LHCN-M2 (cell line): ENCODE measurements at places on chromosomes 5 and 9. TPM values are rescaled to one million over a fixed set of nuclear protein-coding genes. Genes with fewer than 3 reads are reported as not detected.

DNA sequence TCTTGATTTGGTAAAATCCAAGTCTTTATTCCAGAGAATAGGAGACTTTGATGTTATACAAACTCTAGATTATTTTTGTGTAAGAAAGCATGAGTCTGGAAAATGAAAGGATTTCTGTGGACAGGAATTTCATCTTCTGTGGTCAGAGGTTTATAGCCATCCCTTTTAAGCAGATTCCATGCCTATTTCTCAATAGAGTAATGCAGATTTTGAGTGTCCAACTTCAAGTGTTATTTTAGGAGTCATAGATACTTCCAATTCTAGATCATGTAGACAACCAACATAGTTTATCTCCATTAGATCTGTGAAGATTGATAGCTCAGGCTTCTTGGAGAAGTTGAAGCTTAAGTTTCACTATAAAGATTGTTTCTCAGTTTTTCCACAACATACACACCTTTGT lies 379.7 kb downstream of the PSAT1 start:
- peak; percentile 43 for DNase-seq

- DNase-seq, result no peak
Measured at GRCh38 chr5:177491429-177491945, 5.9 kb downstream of the PDLIM7 start.

- DNase-seq, result no peak
Measured at GRCh38 chr5:13921578-13921977, 22.9 kb downstream of the DNAH5 start.

DNA sequence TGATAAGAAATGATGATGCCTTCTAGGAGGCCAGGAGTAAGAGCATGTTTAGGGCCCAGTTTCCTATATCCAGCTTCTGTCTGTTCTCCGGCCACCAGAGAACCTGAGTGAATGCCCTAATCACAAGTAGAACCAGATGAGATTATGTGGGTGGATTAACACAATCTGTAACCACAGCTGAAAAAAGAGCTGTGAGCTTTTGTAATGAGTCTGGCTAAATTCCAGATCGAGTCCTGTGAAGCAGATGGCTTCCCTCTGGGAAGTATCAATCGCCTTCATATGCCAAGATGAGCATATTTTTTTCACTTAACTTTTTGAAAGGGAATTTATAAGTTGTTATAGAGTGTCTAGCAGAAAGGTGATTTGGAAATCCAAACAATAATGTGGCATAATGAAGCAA lies 99.8 kb downstream of the NNT start:
- DNase-seq, result peak; percentile 31

GRCh38 chr5:110439296-110439695 lies 287.2 kb downstream of the TMEM232 start:
- DNase-seq, result no peak

GRCh38 chr9:81833563-81834345 lies 94.5 kb upstream of the SPATA31D4 start:
- no peak for DNase-seq

DNA sequence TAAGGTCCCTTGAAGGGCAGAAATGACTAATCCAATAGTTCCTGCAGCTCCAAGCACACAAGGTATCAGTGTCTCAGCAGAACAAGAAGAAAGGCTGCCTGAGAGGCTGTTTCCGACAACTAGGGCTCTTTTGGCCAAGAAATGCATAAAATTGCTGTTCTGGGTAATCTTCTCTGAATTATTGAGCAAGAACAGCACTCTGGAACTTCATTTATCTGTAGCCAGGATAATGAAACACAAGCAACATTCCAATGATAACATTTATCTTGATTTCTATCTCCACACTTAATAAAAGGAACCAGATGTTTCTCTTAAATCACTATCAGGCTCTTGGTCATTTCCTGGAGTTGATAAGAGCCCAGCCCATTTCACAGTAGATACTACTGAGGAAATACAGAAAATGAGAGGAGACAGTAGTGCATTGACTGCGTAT lies 17.0 kb upstream of the AUH start:
- peak; percentile 43 for DNase-seq

GRCh38 chr5:107474361-107474715 lies 196.4 kb downstream of the EFNA5 start:
- no peak for DNase-seq

DNA sequence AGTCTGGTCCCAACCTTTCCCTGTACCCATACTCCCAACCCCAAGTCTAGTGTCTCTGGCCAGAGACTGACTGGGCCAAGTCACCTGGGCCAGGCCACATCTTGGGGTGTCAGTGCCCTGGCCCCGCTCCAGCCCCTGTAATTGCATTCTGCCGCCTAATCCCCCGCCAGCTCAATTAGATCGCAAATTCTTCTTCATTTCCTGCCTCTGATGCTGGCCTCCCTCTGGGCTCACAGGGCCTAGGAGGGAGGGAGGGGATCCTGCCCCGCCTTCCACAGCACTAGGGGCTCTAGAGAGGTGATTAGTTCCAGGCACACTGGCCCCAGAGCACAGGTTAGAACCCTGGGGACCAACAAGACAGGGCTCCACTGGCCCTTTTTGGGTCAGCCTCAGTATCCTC lies 5.5 kb downstream of the CXXC5 start:
- DNase-seq, result no peak

GRCh38 chr5:138252944-138253343 lies 21.5 kb downstream of the GFRA3 start:
- no peak for DNase-seq

DNA sequence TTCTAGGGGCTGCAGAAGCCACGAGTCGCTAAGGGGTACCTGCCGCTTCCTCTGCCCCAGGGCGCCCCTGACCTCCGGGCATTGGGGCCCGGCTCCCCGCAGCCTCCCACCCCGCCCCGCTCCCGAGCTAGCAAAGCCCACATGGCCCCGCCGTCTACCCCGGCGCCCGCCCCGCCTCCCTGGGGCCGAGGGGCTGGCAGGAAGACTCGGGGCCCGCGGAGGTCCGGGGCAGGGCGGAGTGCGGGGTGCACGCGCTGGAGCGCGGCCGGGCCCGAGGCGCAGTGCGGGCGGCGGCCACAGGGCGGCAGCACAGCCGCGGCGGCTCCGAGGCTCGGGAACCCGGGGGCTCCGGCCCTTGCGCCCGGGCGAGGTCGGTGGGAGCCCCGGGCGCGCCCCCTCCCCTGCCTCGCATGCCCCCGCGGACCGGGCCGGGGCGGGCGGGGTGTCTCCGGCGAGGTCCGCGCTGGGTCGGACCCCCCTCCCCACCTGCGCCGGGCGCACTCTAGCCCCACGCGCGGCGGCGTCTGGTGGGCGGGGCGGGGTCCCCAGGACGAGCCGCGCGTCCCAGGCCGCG lies 6.7 kb downstream of the NRARP start:
- no peak for DNase-seq

DNA sequence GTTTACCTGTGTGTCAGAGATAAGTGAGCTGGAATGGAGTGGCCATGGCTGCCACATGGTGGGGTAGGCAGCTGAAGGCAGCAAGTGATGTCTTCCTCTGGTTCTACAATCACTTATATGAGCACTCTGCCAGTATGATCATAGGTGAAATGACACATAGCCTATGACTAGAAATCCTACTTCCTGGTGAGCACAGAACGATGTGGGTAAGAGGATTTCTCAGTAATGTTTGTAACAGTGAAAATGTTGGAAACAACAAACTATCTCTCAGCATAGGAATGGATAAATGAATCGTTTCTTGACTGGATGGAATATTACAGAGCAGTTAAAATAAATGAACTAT lies 187.0 kb upstream of the S1PR3 start:
- DNase-seq, result no peak

DNA sequence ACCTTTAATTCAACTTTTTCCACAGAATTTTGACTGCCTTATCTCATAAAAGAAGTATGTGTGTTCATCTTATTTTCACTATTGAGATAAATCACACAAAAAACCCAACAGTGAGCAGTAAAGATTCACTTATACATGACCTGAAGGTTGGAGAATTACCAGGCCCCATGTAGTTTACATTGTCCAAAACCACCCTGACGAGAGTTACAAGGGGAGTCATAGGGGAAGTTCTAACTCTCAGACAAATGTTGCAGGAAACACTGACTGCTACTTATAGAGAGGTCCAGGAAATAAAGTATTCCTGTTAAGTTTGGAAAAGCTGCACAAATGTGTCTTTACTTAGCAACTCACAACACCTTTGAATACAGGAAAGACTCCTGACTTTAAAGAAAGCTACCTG lies 14.1 kb downstream of the SPATA9 start:
- no peak for DNase-seq

DNA sequence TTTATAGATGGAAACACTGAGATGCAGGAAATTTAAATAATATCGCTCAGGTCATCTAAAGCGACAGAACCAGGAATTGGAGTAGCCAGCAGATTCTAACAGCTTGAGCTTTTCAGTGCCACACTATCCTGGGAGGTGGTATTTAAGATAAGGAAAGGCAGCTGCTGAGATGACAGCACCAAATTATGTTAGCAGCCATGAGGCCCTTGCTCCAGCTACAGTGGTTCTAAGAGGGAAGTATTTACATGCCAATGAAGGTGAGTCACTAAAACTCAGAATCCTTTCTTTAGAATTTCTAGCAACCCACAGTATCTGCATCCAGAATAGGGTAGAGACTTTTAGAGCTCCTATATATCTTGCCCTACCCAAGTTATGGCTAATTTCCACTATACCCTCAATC lies 127.0 kb upstream of the VLDLR start:
- peak; percentile 63 for DNase-seq

GRCh38 chr9:120610975-120611689 lies 31.2 kb upstream of the CDK5RAP2 start:
- DNase-seq, result peak; percentile 36

DNA sequence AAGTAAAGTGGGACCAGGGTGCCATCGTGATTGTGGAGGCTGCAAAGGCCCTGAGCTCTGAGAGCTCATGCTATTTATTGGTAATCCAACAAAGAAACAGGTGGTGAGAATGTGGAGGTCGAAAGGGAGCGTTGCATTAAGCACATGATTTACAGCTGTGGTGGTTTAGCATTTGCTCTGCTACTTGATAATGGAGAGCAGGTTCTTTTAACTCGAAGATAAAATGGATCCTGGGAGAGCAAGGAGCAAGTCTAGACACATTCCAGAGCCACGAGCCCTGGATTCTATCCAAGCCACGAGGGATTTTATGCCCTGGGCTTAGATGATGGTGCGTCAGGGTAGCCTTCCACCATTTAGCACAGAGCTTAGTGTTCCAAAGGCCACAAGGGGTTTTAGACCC lies 1710.1 kb upstream of the CDH9 start:
- DNase-seq, result no peak

DNA sequence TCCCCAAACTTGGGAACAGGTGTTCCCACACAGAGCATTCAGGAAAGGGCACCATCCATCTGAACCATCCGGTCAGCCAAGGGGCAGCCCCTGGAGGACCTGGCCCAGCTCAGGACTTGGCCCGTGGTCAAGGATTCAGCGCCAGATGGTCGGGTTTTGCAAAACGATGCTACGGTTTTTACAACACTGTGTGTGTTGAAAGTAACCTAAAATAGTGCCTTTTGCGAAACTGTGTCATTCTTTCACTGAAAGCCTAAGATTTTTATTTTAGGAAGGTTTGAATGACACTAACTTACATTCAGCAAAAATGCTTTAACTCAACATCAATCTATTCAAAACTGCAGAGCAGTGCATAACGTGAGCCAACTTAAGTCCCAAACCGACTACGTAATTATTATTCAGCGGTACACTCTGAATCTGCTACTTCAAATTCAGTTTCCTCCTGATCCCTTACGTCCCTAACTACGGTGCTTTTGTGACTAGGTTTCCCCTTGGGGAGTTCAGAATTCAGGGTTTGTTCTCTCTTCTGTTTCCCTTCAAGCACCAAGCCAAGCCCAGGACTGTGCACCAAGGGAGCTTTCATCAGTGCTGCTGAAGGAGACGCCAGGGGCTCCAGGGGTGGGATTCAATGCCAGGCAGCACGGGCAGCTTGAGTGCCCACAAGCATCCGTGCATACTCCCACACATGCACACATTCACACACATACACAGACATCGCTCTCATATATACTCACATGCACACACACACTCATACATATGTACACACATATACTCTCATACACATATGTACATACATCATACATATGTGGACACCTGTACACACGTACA lies 25.8 kb downstream of the LPCAT1 start:
- DNase-seq, result no peak

GRCh38 chr5:4855880-4856279 lies 284.2 kb upstream of the ADAMTS16 start:
- DNase-seq, result no peak

GRCh38 chr9:133732639-133733408 lies 5.3 kb downstream of the SARDH start:
- no peak for DNase-seq

- DNase-seq, result peak; percentile 5
Measured at GRCh38 chr9:89204801-89205200, 26.2 kb upstream of the SHC3 start.

DNA sequence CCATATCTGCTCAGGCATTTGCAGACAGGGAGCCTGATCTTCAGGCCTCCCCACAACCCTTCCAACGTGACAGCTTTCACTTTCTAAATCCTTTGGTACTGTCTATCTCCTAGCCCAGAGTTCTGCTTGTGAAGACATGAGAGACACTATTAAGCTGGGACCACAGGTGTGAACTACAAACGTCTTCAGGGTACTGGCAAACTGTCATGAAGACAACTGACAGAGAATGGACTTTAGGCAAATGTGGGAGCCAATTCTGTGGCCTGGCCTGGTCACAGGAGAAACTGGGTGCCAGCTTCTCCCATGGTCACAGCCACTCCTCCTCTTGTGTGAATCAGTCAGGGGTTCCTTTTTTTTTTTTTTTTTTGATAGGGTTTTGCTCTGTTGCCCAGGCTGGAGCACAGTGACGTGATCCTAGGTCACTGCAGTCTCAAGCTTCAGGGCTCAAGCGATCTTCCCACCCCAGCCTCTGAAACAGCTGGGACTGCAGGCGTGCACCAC lies 10.4 kb downstream of the TRIM14 start:
- DNase-seq, result no peak

- no peak for DNase-seq
Measured at GRCh38 chr9:68996462-68996861, 17.5 kb downstream of the PRKACG start.

DNA sequence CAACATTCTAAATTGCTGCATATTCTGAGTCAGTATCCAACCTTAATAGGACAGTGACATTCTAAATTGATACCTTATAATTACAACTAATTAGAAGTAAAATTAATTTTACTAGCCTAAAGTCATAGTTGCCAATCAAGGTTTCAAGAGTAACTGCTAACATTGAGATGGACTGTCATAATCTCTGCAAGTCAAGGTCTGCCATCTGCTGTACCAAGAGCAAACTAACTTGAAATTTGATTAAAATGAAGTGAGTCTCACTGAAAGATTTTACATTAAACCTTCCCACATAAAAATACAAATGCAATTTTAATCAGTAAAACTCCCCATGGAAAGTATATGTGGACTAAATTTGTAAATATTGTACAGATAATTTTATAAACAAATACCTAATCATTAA lies 235.3 kb downstream of the PRDM9 start:
- no peak for DNase-seq

KIF24 gene
- total RNA-seq, result 5.1 and 5.6 TPM in 2 replicates

DIRAS2 gene
- total RNA-seq, result 0.13 TPM in 1 of 2 replicates, not detected in the other

ZNF366 gene
- 0.23 TPM in 1 of 2 replicates, not detected in the other for total RNA-seq

ADAMTS13 gene
- 1.6 and 2.3 TPM in 2 replicates for total RNA-seq

CTXN3 gene
- not detected in 2 replicates for total RNA-seq

FAM53C gene
- total RNA-seq, result 27.2 and 29.7 TPM in 2 replicates

TEK gene
- 2.6 and 3.3 TPM in 2 replicates for total RNA-seq

CDC20B gene
- not detected in 2 replicates for total RNA-seq

ADRB2 gene
- total RNA-seq, result 4.1 and 4.8 TPM in 2 replicates

TESK1 gene
- 21.7 and 26.8 TPM in 2 replicates for total RNA-seq

SLC6A7 gene
- not detected in 2 replicates for total RNA-seq
